ENCODE measurements at places on chromosomes 3 and 15.

DNA sequence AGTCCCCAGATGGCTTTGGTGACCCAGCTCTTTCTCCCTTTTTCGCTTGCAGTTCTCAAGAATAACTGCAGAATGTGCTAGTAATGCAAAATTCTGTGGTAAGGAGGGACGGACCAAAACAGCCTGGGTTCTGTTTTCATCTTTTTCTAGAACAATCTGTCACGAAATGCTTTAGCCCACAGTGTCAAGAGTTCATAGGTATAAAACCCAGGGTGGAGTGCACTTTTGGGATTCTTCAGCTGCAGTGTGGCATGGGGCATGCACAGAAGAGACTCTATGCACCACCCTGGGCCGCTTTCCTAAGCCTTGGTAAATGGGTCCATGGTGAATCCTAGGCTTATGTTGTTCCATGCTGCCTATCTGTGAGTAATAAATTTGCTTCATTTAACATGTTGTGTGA lies 1072.7 kb upstream of the GBE1 start:
- no peak for DNase-seq

- no peak for DNase-seq
These were observed 9.4 kb upstream of the CACNA1D start for GRCh38 chr3:53484984-53485383.

GRCh38 chr15:47473106-47473725 lies 244.1 kb upstream of the SEMA6D start:
- no peak for DNase-seq

GRCh38 chr3:76199382-76199781 lies 414.0 kb upstream of the ZNF717 start:
- no peak for DNase-seq

- no peak for DNase-seq
These were observed 200.2 kb upstream of the LINGO1 start for GRCh38 chr15:77832874-77833273.

- no peak for DNase-seq
These were observed 5.9 kb upstream of the TBC1D21 start for GRCh38 chr15:73867426-73867825.

GRCh38 chr15:92885224-92886041 lies 14.7 kb upstream of the CHD2 start:
- no peak for DNase-seq

DNA sequence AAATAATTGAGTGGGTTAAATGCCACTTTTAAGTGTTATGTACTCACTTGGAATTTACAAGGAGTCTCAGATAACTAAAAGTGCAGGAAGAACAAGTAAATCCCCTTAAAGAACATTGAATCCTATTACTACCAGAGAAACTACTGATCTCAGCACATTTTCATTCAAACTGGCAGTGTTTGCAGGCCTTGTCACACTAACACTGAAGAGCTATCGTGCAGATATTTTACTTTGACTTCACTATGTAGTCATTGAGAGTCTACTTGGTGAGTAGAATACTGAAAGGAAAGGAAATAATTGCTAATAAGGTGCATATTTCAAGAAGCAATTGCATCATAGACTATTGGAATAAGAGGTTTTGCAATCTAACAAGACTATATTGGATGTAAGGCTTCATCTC lies 721.4 kb upstream of the CBLB start:
- no peak for DNase-seq

- DNase-seq: no peak
These were observed 459.9 kb downstream of the RAP2B start for GRCh38 chr3:153621953-153622352.

DNA sequence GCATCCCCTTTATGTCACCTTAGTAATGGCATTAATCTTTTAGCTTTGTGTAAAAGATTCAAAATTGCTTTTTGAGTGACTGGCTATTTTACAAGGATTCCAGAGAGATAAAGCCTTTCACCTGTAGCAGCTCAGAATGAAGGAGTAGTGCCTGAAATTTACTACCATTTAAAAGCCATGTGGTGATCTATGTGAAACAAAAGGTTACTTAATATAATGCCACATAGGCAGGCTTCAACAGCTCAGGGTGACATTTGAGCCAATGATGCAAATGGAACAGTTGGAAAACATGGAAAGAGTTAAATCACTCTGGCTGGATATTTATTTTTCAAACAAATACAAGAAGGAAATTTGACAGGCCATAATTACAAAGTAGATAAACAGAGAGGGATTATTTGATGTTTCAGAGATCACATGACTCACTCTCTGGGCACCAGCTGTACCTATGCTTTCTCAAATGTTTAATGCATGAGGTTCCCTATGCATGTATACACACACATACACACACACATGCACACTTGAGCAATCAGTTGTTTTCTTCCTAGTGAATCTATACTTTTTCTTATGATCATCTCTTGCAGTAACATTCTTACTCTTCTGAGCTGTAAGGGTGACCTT lies 171.5 kb downstream of the ZMAT3 start:
- DNase-seq: peak; percentile 98

DNA sequence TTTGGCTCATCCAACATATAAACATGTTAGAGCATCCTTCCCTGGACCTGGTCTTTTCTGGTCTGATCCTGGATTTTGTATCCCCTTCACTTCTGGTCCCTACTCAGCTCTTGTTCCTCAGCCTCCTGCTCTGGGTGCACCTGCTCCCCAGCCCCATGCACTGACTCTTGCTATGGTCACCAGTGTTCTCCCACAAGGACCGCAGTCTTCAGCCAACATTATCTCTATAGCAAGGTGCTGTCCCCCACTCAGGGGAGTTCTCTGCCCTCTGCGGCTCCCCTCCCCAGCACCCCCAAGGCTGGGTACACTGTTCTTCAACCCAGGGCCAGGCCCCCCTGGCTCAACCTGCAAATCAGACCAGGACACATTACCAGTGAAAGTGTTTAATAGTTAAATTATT lies 80.2 kb downstream of the SEC22A start:
- DNase-seq: no peak

GRCh38 chr3:44509393-44509921 lies 32.0 kb upstream of the ZNF445 start:
- DNase-seq: no peak

GRCh38 chr3:68186733-68187132 lies 532.3 kb upstream of the SUCLG2 start:
- no peak for DNase-seq

- no peak for DNase-seq
These were observed 10.4 kb downstream of the PLCB2 start for GRCh38 chr15:40297356-40297755.
